ENCODE measurements at places on chromosomes 11 and 22.

- DNase-seq: no peak
These were observed 11.0 kb upstream of the CERK start for GRCh38 chr22:46748908-46749675.

DNA sequence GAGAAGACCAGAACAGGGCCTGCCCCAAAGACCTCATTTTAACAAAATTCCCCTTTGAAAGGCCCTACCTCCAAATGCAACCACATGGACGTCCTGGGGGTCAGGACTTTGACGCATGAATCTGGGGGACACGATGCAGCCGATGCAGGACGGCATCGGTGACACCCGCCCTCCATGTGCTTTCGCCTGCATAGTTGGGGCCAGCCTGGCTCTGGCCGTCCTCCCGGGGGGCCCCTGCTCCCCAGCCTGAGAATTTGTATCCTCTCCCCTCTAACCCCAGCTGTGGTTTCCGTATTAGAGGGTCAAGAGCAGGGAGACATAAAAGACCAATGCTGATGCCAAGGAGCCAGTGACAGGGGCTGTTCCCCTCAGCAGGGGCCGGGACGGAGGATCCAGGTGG, 18.4 kb upstream of the BRSK2 start:
- DNase-seq: no peak

- DNase-seq: no peak
These were observed 1.4 kb upstream of the MOB2 start for GRCh38 chr11:1487851-1488574.

DNA sequence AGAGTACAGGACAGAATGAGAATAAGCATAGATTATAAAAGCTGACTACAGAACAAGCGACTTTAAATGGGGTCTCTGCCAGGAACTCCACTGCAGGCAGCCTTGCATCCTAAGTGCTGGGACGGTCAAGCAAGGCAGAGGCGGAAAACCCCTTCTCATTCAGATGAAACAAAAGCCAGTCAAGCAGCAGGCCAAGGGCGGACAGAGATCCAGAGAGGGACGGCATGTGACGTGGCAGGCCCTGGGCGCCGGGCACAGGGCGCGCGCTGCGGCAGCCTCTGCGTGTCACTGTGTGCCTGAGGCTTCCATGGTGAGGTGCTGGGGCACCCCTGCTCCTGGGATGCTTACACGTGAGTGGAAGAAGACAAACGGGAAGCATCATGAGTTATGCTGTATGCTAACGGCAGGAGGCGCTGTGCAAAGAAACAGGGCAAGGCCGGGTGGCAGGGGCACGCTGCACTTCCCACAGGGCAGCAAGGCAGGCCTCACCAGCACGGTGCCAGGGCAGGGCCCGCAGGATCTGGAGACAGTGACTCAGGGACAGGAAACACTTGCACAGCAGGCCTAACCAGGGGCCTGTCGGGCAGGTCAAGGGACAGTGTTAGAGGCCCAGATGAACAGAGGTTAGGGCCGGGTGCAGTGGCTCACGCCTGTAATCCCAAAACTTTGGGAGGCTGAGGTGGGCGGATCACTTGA, 6.2 kb downstream of the TOLLIP start:
- DNase-seq: peak; percentile 69

- no peak for DNase-seq
These were observed 270.2 kb downstream of the CTTN start for GRCh38 chr11:70668204-70669202.

DNA sequence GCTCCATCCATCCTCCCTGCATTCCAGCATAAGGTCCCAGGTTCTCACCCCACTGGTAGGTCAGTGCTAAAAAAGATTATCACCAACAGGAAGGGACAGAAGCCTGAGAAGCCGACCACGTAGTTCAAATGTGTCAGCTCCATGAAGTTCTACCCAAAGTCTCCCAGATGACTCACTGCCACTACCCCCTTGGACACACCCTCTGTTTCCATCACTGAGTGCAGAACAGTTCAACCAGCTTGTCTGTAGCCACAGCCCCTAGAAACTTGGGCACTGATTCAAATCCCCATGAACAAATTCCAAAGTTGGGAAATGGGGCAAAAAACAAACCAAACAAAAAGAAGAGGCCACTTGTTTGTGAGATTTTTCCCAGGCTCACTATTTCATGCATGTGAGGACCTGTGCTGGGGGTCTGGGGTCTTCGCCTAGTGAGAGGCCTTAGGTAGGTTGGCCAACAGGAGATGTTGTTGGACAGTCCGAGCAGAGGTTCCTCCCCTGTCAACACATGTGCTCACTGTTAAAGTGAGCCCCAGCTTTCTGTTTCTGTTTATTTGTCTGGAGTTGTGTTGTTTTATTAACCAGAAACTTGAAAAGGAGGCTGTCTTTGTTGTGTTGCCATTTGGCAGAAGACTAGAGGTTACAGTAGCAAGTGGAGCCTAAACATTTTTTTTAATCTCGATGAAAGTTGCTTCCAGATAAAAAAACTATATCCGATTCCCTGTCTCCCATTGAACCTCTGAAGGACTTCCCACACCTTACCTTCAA, 24.2 kb upstream of the FLI1 start:
- no peak for DNase-seq

DNA sequence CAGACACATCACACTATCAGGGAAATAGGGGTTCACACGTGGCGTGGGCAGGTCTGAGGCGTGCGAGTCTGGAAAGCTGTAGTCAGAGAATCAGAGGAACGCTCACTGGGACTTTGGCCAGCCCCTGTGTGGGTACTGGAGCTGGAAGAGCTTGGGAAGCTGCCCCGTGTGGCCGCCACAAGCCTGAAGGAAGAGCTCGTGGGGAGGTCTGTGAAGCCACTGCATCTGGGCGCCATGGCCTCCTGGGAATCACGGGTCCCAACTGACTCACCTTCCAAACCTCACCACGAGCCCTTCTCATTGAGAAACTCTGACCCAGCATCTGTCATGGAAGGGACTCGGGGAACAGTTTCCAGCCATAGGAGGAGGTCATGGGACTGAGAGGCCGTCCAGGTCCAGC, 5.9 kb upstream of the MRGPRF start:
- no peak for DNase-seq

- DNase-seq: no peak
These were observed 8.5 kb upstream of the SCYL1 start for GRCh38 chr11:65516135-65516968.

DNA sequence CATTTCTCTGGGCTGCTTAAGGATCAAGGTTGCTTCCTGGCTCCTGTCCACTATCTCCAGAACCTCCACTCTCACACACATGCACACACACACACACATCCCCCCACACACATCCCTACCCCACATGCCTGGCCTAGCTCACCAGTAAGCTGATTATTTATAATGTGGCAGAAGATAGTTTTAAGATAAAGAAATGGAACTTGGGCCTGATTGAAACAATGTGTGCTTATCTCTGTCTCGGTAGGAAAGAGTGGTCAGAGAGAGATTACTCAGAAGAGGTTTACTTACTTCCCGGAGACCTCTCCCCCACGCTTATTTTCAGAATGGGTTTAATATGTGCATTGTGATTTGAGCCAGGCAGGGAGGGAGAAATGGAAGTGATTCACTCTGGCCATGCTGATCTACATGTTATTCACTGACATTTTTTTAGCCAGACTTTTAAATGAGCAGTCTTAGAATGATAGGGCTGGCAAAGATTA, 422.4 kb downstream of the TENM4 start:
- DNase-seq: no peak

GRCh38 chr11:126528075-126528474, 172.6 kb downstream of the ST3GAL4 start:
- no peak for DNase-seq

DNA sequence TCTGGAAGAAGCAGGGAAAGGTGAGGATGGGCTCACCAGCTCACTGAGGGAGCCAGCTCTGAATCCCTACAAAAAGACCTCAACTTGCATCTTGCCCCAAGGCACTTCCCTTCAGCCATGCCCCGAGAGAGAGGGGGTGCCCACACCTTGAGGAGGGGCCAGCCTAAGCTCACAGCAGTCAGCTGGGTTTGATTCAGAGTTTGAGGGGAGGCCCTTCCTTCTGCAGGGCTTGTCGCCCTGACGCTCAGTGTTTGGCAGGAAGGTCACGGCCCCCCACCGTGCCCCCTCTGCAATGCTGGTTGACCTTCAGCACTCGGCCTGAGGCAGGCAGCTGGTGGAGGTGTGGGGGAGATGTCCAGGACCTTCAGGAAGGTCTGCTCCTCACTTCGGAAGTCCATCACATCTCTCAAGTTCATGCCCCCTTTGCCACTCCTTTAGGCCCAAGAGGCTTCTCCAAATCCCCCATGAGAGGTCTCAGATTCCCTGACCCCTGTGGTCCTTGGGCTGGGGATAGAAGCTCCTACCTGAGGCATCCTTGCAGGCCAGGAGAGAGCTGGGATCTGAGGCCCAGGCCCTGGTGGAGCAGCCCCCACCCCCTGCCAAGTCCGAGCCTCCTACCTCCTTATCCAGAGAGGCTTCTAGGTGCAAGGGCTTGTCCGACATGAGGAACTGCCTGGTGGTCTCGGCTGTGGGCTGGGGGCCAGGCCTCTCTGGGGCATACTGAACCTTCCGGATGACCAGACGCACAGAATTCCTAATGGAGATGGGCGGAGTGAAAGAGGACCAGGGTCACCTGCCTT, 37.6 kb downstream of the TPBGL start:
- no peak for DNase-seq

- DNase-seq: no peak
These were observed 37.5 kb upstream of the LYVE1 start for GRCh38 chr11:10605941-10606381.

Measured in coronary artery (tissue), 2 donors.